Fibroblast of skin of right biceps (primary cell): ENCODE measurements at places on chromosomes 4 and X.

- DNase-seq = no peak
Observed at GRCh38 chr4:58093352-58093751, 983.2 kb upstream of the IGFBP7 start.

DNA sequence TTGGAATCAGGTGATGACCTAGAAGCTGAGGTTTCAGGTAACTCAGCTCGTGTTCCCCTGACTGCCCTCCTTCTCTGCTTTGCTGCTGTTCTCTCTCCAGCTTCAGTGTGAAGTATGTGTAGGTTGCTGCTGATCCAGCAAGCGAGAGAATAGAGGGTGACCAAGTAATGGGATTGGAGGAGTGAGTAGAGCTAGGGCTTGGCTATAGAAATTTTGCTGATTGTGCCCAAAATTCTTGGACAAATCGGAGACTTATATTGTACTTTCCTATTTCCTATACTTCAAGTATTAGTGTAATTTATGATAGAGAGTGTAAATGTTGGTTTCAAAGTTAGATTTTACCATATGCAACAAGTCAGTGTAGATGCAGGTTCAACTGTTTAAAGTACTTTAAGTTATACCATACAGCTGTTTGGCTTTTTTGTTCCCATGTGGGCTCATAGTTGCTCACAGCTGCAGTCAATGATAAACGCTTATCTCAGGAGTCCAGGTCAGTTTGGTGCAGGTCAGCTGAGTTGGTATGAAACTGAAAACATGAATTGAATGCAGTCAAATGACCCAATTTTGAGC is 48.0 kb downstream of the RAPGEF2 start:
- DNase-seq = no peak

DNA sequence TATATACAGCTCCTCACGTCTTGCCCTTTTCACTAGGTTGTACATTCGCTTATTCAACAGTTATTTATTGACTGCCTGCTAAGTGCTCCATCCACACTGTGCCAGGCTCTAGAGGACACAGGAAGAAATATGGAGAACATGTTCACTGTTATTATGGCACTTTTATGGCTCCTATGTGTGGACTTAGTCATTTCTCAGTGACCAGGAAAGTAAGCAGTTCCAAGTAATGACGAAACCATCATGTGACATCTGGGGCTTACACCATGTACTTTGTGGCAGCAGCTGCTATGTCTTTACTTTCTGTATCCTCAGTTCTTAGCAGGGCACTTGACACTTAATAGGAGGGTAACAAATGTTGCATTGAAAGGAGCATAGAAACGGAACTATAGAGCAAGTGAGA is 278.0 kb downstream of the ANK2 start:
- DNase-seq = no peak

GRCh38 chrX:22125481-22125880 is 93.4 kb downstream of the PHEX start:
- no peak for DNase-seq

DNA sequence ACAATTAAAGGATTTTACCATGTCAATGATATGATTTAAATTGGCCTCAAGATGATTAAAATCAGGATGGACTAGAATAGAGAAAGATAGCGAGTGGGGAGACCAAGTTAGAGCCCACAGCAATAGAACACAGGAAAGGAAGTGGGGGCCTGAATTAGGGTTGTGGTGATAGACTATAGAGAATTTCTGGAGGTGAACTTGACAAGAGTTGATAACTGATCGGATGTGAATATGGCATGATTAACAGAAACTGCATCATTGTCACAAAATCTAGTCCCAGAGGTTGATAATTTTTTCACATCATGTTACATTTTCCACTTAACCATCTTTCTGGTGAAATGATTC is 26.3 kb upstream of the TRPC3 start:
- no peak for DNase-seq
